Neuronal stem cell (in vitro differentiated cells): ENCODE measurements at places on chromosomes 2 and 18.

GRCh38 chr2:94996305-94997100 lies 29.0 kb upstream of the MAL start:
- DNase-seq: no peak
- no peaks in the 10 kb centered on the region for H3K36me3 ChIP-seq
- peaks cover 7% of the 10 kb centered on the region for H3K4me1 ChIP-seq
- H3K27ac ChIP-seq: no peak overlapping the region
- H3K27me3 ChIP-seq: peaks cover 7% of the 10 kb centered on the region

- no peak overlapping the region for H3K4me3 ChIP-seq
- no peak overlapping the region for H3K27ac ChIP-seq
- H3K36me3 ChIP-seq: peaks cover 2% of the 10 kb centered on the region
- no peak for DNase-seq
Observed at GRCh38 chr2:179701524-179702110, 159.8 kb downstream of the ZNF385B start.

DNA sequence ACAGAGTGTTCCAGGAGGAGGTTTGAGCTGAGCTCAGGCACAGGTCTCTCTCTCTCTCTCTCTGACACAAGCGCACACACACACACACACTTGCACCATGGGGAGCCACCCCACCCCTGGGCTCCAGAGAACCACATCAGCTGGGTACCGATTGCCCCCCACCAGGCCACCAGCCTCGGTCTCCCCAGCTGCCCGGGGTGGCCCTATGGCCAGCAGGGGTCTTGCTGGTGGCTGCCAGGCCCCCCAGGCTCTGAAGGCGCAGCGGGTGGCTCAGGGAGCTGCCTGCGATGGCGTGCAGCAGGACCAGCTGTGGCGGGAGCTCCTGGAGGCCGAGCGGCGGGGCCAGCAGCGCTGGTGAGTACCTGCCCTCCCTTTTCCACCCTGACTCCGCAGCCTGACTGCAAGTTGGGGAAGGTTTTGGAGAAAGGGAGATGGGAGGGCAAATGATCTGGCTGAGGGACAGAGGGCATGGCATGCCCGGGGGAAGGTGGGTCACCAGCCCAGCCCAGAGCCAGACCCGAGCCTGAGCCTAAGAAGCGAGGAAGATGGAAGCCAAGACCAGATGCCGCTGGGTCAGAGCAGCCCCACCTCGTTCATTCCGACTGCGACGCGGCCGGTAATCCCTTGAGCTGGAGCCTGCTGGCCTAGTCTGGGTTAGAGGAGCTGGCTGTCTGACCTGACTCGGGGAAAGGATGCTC lies 21.9 kb upstream of the SLC66A3 start:
- peak; percentile 33 for DNase-seq
- peak overlapping the region; percentile 66 for H3K4me3 ChIP-seq
- H3K4me1 ChIP-seq: peaks cover 11% of the 10 kb centered on the region
- H3K27ac ChIP-seq: no peak overlapping the region
- H3K36me3 ChIP-seq: no peaks in the 10 kb centered on the region
- no peaks in the 10 kb centered on the region for H3K27me3 ChIP-seq

DNA sequence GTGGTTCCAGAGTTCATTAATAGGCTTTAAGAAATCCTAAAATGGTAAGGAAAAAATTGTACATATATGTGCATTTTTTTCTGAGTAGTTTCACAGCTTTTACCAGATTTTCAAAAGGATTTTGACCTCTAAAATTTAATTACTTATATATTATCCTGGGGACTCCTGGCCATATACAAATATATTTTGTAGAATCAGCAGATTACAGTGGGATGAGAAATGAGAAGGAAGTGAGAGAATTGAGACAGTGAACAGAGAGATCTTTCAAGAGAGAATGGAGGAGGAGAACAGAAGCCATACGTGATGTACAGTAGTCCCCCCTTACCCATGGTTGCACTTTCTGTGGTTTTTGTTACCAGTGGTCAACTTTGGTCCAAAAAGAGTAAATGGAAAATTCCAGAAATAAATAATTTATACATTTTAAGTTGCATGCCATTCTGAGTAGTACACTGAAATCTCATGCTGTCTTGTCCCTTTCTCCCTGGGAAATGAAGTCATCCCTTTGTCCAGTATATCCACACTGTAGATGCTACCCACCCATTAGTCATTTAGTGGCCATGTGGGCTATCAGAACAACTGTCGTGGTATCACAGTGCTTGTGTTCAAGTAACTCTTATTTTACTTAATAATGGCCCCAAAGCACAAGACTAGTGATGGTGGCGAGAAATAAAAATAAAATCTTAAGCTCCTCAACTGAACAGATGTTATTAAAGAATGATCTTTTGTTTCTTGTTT lies 130.4 kb upstream of the MYO3B start:
- H3K27me3 ChIP-seq: no peaks in the 10 kb centered on the region
- no peak overlapping the region for H3K4me3 ChIP-seq
- no peaks in the 10 kb centered on the region for H3K36me3 ChIP-seq
- no peak overlapping the region for H3K27ac ChIP-seq
- no peaks in the 10 kb centered on the region for H3K4me1 ChIP-seq

DNA sequence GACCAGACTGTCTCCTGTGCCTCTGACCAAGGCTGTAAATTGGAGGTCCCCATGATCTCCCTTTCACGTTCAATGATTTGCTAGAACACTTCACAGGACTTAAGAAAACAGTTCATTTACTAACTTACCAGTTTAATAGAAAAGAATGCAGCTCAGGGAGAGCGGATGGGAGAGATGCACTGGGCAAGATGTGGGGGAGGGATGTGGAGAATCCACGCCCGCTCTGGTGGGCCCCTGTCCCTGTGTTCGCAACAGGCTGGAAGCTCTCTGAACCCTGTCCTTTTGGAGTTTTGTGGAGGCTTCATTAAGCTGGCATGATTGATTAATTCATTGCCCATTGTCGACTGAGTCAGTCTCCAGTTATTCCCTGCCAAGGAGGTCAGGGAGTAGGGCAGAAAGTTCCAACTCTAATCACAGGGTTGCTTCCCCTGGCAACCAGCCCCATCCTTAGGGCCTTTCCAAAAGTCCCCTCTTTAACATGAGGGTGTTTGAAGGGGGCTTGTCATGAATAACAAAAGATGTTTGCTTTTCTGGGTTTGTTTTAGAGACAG lies 257.1 kb downstream of the ACKR3 start:
- no peak overlapping the region for H3K4me3 ChIP-seq
- H3K27ac ChIP-seq: no peak overlapping the region
- no peak for DNase-seq
- no peaks in the 10 kb centered on the region for H3K36me3 ChIP-seq
- no peaks in the 10 kb centered on the region for H3K27me3 ChIP-seq

GRCh38 chr2:152175012-152175367 lies 573 bp downstream of the STAM2 start:
- H3K36me3 ChIP-seq: no peaks in the 10 kb centered on the region
- peaks cover 4% of the 10 kb centered on the region for H3K4me1 ChIP-seq
- peak overlapping the region; percentile 91 for H3K27ac ChIP-seq
- DNase-seq: no peak

DNA sequence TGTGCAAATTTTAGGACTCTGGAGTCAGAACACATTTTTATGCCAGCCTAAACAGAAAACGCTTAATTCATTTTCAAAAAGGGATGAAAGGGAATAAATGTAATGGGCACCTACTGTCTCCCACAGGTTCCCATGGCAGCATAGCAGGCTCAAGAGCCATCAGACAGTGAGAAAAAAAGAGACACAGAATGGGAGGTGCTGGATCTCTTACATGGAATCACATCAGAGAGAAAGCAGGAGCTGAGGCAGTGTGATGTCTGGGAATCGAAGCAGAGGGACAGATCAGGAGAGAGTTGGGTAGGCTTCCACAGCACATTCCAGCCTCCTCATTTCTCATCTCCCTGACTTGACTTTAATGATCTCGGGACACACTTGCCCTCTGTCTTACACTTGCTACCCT lies 684.3 kb downstream of the KCNJ3 start:
- H3K27me3 ChIP-seq: no peaks in the 10 kb centered on the region
- H3K4me3 ChIP-seq: no peak overlapping the region
- DNase-seq: no peak
- H3K4me1 ChIP-seq: no peaks in the 10 kb centered on the region
- H3K27ac ChIP-seq: no peak overlapping the region

DNA sequence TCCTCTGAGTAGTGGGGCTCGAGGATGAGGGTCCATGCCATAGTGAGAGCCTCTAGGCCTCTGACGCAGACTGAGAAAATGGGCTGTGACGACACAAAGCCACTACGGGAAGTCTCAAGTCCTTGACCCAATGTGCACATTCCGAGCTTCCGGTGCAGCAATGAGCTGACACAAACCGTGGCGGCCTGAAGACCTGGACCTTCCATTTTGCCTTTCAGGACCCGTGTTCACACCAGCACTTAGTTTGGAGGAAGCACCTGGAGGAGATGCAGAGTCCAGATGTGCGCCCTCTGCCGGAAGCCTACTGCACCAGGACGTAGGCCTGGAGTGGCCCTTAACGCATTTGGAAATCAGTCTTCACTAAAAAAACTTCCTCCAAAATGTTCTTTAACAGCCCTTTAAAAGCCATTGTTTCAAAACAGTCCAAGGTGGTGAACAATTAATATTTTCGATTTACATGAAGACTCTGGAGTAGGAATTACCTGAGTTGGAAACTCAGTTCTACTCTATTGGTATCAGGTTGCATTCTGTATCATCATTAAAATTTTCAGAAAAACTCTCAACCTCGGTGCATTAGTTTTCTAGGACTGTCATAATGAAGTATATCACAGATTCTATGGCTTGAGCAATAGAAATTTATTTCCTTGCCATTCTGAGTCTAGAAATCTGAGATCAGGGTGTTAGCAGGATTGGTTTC lies 33.9 kb downstream of the BMP10 start:
- no peak overlapping the region for H3K27ac ChIP-seq
- H3K27me3 ChIP-seq: no peaks in the 10 kb centered on the region
- H3K36me3 ChIP-seq: no peaks in the 10 kb centered on the region
- no peaks in the 10 kb centered on the region for H3K4me1 ChIP-seq

- no peaks in the 10 kb centered on the region for H3K36me3 ChIP-seq
- no peak overlapping the region for H3K27ac ChIP-seq
- DNase-seq: no peak
- no peaks in the 10 kb centered on the region for H3K27me3 ChIP-seq
Observed at GRCh38 chr2:47903781-47904490, 2.4 kb downstream of the FBXO11 start.
